ENCODE measurements at places on chromosomes 3 and 15. TPM values are rescaled to one million over a fixed set of nuclear protein-coding genes. Genes with fewer than 3 reads are reported as not detected.

- DNase-seq: no peak
Measured at GRCh38 chr3:45032113-45032512, 6.0 kb downstream of the CLEC3B start.

DNA sequence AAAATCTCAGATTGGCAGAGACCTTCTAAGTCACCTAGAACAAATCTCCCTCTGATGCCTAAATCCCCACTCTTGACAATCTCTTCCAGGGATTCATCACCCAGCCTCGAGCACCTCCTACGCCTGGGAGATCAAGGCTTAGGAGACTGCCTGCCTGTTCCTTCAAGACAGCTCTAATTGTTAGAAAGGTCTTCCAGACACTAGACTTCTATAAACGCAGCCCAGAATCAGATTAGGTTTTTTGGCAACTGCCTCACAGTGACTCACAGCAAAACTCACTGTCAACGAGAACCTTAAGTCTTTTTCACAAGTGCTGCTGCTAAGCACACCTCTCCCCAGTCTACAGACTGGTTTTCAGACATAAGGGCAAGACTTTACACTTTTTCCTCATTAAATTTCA is 23.1 kb downstream of the SRGAP3 start:
- no peak for DNase-seq

- DNase-seq: no peak
Measured at GRCh38 chr3:157319672-157320071, 117.0 kb upstream of the PTX3 start.

- DNase-seq: no peak
Measured at GRCh38 chr3:120062474-120062873, 31.8 kb downstream of the GSK3B start.

GRCh38 chr3:149273096-149273751 is 51.6 kb upstream of the CP start:
- DNase-seq: no peak

GRCh38 chr15:71627188-71627587 is 183.2 kb upstream of the NR2E3 start:
- DNase-seq: no peak

GRCh38 chr15:80234883-80235282 is 17.1 kb downstream of the CTXND1 start:
- DNase-seq: peak; percentile 29

TRIM69 gene
- total RNA-seq: 56.7 TPM

MORC1 gene
- not detected for total RNA-seq

MOBP gene
- total RNA-seq: not detected

PLIN1 gene
- total RNA-seq: 245 TPM

SLC38A3 gene
- total RNA-seq: 5.2 TPM

SST gene
- total RNA-seq: not detected

GOLGA6C gene
- total RNA-seq: not detected

CPN2 gene
- total RNA-seq: not detected
